Kidney epithelial cell (primary cell): ENCODE measurements at places on chromosomes 11 and 22. TPM values are rescaled to one million over a fixed set of nuclear protein-coding genes. Genes with fewer than 3 reads are reported as not detected.

- DNase-seq = no peak
These were observed 61.4 kb upstream of the LRRC55 start for GRCh38 chr11:57120192-57120965.

Gene ZNF408
- total RNA-seq = 23.0 and 26.8 TPM in 2 replicates

Gene DLG2
- 0.75 and 1.8 TPM in 2 replicates for total RNA-seq

- no peak for DNase-seq
These were observed 113.7 kb downstream of the PLEKHA7 start for GRCh38 chr11:16900491-16900890.

GRCh38 chr11:14643697-14644225, at the start of gene PDE3B:
PDE3B (plus strand) TSS chr11:14643804; CDS start chr11:14644076, 272 bp downstream.
- DNase-seq = peak; percentile 9

GRCh38 chr22:37148742-37149665, 712 bp downstream of the IL2RB start:
- DNase-seq = no peak

GRCh38 chr11:47391077-47391583, 12.8 kb upstream of the SPI1 start:
- DNase-seq = no peak

Gene GGTLC2
- total RNA-seq = not detected in 2 replicates

- no peak for DNase-seq
These were observed 25.9 kb upstream of the HTATIP2 start for GRCh38 chr11:20337526-20338154.

- no peak for DNase-seq
These were observed 38.6 kb upstream of the PRR5 start for GRCh38 chr22:44663256-44663999.

Gene CNIH2
- total RNA-seq = 0.04 and 0.21 TPM in 2 replicates

Gene BID
- total RNA-seq = 41.5 and 67.8 TPM in 2 replicates

DNA sequence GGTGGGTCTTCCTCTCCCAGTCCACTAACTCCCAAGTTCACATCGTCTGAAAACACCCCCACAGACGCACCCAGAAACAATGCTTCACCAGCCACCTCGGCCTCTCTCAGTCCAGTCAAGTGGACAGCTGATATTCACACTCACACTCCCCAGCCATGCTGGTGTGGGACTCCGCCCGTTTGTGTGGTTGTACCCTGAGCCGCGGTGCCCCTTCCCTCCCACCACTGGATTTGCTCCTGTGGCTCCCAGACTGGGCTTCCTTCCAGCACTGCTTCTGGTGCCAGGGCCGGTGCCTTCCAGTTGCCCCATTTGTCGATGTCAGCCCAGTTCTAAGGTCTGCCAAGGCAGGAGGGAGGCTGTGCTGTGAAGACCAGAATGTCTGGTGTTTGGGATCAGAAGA, 37.9 kb upstream of the PLET1 start:
- no peak for DNase-seq

Gene SLC22A9
- total RNA-seq = not detected in 2 replicates

Gene IZUMO1R
- total RNA-seq = not detected in 2 replicates

GRCh38 chr11:110524238-110524637, 94.5 kb downstream of the FDX1 start:
- DNase-seq = no peak

- no peak for DNase-seq
These were observed 46.9 kb downstream of the C22orf31 start for GRCh38 chr22:29014773-29015172.

DNA sequence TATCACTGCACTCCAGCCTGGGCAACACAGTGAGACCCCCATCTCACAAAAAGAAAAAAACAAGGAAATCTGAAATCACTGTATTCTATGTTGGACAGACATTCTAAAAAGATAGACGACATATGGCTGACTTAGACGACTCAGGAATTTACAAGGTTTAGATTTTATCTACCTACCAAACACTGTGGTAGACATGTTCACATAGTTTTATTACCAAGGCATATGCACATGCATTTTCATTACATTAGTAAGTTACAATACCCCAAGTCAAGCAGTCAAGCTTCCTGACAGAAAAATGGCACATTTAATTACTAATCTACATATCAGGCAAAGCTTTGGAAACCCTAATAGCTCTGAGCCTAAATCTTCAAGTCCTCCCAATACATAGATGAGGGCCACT, 262.2 kb downstream of the TTC28 start:
- DNase-seq = no peak

DNA sequence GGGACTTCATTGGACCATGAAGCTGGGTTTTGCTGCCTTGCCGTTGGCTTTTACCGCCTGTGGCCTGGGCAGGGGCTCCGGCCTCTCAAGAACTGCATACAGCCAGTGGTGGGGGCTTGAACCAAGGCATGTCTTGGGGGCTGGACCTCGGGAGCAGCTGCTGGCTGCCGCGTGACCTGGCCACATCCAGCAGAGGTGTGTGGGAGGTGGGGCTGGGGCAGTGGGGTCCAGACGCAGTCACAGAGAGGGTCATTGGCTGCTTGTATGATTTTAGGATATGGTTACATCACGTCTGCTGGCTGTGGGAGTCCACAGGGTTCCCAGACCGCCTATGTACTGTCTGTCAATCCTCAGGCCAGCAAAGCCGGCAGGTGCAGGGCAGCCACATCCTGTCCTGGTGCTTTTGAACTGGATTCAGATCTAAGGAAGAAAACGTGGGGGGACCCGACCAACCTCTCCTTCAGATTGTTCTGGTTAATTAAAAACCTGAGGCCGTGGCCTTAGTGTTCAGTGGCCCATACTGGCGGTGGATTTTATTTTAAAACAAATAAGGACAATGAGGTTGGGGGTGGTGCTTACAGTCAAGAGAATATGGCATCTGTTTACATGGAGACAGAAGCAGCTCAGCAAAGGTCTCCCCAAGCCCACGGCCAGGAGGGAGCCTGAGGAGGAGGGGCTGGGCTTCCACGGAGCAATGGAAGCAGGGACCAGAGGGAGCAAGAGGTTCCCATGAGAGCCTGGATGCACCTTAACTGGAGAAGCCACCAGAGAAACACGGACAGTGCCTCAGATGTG, 426.0 kb downstream of the TBC1D22A start:
- DNase-seq = no peak

DNA sequence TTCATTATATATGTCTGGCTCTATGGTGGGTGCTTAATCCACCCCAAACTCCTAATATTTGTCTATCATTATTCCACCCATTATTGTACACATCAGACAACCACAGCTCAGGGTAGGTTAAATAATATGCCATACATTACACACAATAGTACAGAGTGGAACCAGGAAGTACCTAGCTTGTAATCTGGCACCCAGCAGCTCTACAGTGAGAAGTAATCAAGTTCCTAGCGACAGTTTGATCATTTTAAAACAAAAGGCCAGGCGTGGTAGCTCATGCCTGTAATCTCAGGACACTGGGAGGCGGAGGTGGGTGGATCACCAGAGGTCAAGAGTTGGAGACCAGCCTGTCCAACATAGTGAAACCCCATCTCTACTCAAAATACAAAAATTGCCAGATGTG, 141.0 kb downstream of the LARGE1 start:
- DNase-seq = no peak

Gene JAM3
- total RNA-seq = 24.6 and 28.0 TPM in 2 replicates

Gene CDKN1C
- total RNA-seq = 34.8 and 37.1 TPM in 2 replicates

DNA sequence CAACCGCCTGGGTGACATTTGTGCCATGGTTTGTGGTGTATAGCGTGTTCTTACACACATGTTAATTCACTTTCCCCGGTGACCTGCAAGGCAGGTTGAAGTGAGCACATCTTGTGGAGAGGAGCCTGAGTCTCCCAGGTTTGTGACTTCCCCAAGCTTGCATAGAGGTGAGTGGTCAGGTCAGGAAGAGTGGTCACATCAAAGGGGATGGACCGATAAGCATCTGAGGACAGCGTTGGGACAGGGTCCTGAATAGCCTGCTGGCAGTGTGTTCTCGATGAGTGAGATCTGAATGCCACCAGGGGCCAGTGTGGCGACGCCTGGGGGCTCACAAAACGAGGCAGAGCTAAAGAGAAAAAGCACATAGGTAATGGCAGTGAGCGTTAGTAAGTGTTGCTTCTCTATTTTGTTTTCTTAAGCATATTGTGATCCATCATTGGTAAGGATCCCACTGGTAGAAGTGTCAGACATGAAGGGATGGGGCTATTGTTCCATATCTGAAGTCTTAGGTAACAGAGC, 154.6 kb downstream of the GRIK4 start:
- DNase-seq = no peak

- no peak for DNase-seq
These were observed 33.5 kb downstream of the LIF start for GRCh38 chr22:30212996-30213441.

DNA sequence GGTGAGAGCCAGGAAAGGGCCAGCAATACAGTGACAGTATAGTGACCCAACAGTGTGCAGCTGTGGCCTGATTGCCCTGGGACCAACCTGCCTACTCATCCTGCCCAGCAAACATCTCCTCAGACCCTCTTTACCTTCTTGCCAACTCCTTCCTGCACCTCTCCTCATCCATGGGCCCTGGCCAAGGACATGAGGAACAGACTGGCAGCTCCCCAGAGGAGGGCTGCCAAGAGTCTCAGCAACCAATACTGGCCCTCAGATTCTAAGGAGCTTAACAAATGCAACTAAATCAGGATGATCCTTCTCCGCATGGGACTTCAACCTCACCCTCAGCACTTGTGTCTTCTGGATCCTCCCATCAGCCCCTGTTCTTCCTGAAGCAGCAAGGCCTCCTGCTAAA, 77.0 kb downstream of the RPL27A start:
- no peak for DNase-seq

DNA sequence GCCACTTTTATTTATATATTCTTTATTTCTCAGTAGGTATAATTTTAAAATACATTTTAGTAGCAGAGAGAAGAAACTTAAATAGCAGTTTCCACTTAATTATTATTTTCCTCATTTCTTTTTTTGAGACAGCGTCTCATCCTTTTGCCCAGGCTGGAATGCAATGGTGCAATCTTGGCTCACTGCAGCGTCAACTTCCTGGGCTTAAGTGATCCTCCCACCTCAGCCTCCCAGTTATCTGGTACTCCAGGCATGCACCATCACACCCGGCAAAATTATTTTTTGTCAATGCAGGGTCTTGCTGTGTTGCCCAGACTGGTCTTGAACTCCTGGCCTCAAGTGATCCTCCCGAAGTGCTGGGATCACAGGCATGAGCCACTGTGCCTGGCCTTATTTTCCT, 38.3 kb downstream of the ATG13 start:
- DNase-seq = no peak

DNA sequence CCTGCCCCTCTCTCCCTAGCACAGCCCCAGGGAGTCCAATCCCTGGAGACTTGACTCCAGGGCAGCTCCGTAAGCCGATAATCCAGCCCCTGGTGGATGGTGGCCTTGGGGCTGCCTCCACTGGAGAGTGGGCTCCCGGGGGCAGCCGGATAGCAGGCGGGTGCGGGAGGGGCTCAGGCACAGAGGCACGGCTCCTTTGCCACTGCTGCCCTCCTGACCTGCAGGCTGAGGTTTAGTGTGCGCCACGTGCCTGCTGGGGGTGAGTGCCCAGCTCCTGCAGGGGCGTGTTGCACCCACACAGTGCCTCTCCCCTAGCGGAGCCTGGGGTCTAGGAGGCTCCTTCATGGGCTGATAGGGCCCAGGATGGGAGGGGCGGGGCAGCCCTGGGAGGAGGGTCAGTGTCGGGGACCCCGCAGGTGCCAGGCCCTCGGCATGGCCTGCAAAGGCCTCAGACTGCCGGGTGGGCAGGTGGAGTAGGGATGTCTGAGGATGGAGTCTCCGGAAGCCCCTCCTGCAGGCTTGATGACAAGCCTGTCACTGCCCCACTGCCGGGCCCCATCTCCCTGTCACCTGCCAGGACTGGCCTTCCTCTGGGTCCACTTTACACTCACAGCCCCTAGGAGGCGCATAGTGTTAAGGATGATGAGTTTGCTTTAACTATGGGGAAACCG, 5.6 kb downstream of the DUSP8 start:
- no peak for DNase-seq

DNA sequence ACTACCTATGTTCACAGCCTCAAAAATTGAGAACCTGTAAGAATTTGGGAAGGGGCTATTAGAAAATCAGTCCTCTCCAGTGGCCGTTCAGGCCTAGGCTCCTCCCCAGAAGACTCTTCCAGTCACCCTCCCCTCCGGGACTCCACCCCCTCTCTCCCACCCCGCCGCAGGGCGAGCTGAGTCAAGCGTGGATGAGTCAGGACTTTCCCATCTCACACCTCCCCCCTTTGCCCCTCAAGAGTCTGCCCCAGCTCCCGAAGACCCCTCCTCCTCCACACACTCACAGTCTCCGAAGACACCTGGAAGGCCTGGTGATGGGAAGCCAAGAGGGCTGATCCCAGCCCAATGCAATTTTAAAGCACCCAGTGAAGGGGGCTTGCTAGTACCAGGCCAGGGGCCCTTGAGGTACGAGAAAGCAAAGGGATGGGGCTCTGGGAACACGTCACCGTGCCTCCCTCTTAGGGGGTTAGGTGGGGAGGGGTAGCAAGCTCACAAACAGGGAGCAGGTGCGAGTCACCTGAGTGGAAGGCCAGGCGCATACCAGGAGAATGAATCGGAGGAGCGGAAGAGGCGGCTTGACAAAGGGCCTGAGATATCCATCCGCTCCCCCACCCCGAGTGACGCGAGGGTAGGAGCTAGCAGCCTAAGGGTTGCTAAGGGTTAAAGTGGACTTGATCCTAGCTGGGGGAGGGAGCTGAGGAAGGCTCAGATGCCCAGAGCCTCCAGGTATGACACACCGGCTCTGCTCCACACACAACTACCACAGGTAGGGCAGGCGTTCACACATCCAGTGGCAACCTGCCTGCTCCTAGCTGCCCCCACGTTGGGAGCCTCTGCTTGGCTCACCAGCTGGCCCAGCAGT, 13.6 kb downstream of the BCL9L start:
- peak; percentile 82 for DNase-seq

DNA sequence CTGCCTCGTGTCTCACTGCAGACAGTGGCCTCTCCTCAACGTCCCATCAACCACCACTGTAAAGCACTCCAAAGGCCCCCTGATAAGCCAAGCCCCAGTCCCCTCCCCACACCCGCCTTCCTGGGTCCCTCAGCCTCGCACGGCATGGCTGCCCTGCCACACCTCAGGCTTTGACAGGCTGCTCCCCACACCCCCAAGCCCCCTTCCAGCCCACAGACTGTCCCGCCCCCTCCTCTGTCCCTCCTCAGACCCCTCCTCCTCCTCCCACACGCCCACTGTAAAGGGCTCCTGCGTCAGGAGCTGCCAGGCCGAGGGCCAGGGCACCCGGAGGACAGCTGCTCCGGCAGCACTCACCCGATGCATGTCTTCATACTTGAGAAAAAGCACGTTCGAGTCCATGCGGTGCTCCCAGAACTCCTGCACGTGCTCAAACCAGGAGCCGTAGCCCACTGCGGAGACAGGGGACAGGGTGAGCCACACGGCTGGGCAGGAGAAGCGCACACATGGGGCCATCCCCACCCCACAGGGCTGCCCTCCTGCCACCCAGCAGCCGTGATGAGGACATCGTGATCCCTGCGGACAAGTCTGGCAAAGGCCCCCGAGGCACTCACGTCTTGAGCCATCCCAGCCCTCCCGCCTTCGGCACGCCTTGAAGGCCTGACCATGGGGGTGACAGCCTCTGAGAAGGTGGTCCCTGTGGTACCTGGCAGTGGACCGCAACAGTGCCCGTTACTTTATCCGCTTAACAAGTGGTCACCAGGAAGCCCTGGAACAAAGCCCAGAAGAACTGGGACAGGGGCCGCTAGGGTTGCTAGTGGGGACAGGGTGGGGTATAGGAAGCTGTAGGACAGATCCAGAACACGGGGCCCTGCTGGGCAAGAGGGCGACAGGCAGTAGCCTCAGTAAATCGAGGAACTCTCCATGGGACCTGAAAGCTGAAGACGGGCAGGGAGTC, 21.5 kb upstream of the EFCAB6 start:
- no peak for DNase-seq

Gene MICAL2
- 361 and 367 TPM in 2 replicates for total RNA-seq
